ENCODE measurements at places on chromosomes 13 and 19.

GRCh38 chr13:98443329-98443728 lies 133.6 kb downstream of the STK24 start:
- DNase-seq = peak; percentile 45

- DNase-seq = no peak
Measured at GRCh38 chr19:44548736-44549135, 19.3 kb upstream of the CEACAM20 start.

DNA sequence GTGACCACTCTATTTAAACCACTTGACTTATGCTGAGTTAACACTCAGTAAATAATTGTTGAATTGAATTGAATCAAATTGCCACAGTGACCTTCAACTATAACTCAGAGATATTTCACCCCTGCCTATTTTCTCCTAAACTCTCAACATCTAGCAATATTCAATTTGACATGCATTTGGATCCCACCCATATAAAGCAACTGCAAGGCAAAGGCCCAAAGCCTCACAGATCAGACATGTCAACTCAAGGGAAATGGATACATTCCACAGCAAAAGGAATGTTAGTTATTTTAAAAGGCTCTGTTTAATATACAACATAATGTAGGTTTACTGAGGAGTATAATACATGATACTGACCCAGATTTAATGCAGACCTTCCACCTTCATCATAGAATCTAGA lies 107.4 kb downstream of the KCTD12 start:
- no peak for DNase-seq

DNA sequence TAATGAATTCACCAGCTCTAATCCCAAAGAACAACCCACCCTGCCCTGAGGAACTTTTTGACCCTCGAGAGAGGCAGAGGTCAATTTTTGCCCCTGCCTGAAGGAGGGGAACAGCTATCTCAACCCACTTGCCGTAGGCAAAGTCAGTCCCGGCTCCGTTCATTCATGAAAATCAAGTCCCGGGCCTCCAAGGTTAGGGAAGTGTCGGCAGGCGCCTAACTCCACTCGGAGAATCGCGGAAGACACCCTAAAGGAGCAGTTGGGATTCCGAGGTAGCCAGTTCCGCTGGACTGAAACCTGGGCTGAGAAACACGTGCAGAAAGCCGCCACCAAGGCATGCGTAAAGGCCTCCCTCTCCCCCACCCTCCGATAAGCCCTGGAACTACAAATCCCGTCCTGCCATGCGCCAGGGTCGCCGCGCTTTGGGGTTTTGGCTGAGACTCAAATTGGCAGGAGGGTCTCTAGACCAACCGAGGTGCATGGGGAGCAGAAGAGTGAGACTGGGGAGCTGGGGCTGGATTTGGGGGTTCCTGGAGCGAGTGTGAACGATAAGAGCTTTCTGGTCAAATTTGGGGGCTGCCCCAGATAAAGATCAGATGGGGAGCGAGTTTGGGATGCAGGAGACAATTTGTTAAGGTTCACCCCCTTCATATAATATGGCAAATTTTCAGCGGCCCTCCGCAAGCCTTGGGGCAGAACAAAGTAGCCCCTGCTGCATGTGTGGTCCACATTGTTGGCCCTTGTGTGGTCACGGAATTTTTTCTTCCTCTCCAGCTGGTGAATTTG lies at the start of gene TNPO2:
TSS of gene TNPO2 (minus strand) at position 292 of the 786 bp plus-strand sequence. CDS start 2,955 bp downstream, outside the sequence.
- DNase-seq = peak; percentile 31

- peak; percentile 94 for DNase-seq
Measured at GRCh38 chr19:55005684-55006488, 32.2 kb downstream of the GP6 start.

GRCh38 chr13:68125087-68125480 lies 894.9 kb upstream of the PCDH9 start:
- DNase-seq = no peak

GRCh38 chr19:34713262-34713637 lies 20.8 kb upstream of the ZNF181 start:
- no peak for DNase-seq

GRCh38 chr13:30107121-30107520 lies 200.2 kb downstream of the KATNAL1 start:
- DNase-seq = peak; percentile 92

DNA sequence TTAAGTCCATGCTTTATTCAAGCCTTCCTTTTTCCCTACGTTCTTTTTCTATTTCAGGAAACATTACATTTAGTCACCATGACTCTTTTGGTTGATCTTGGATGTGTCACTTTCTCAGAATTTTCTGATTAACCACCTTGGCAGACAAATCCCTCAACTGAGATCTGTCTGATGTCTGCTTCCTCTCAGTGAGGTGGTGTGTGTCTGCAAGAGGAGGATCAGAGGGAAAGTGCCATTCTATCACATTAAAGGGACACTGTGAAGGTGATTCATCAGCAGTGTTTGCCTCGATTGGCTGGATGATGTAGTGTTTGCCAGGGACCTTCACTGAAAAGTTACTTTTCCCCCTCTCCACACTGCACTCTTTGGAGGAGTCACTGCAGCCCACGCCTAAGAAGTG lies 3.0 kb upstream of the CCNP start:
- no peak for DNase-seq

DNA sequence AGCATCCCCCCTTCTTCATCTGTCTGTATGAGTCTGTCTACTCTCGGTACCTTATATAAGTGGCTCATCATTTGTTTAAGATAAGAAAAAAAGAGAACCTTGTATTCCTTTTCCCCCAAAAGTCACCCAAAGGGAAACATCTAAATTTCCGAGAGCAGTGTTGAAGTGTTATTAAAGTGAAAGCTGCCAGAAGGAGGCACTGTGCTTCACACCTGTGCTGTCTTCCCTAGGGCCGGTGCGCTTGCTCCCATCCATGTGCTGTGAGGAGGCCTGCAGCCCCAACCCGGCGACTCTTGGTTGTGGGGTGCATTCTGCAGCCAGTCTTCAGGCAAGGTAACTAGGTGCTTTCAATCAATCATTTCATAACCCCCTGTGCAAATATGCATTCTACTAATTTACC lies 97.5 kb downstream of the TNFRSF19 start:
- no peak for DNase-seq

DNA sequence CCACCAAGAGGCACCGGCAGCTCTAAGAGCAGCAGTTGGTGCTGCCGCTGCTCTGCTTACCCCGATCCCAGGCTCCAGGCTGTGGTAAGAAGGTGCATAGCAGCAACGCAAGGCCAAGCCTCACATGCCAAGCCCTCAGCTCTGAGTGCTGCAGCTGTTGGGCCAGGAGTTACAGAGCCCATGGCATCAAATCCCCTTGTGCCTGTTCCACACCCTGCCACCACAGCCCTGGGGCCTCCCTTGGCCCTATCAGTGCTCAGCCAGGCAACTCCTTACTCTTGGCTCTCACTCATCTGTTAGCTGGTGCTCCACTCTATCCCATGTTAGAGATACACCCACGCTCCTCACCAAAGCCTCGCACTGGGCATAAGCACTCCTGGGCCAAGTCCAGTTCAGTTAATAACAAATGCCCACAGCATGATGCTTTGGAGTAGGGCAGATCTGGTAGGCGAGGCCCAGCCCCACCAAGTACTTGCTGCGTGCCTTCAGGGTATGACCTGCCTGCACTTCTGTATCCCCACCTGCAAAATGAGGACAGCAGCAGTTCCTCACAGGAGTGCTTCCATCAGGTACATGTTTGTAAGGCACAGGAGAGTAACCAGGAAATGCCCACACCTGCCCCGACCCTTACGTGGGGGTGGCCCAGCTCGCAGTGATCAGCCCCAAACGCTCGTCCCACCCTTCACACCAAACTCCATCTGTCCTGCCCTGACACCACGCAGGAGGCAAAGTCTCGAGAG lies 16.2 kb downstream of the AKAP8L start:
- DNase-seq = no peak

- peak; percentile 78 for DNase-seq
Measured at GRCh38 chr19:38544569-38545315, 73.0 kb downstream of the MAP4K1 start.

GRCh38 chr13:54029226-54029625 lies 1000.6 kb downstream of the OLFM4 start:
- peak; percentile 9 for DNase-seq

DNA sequence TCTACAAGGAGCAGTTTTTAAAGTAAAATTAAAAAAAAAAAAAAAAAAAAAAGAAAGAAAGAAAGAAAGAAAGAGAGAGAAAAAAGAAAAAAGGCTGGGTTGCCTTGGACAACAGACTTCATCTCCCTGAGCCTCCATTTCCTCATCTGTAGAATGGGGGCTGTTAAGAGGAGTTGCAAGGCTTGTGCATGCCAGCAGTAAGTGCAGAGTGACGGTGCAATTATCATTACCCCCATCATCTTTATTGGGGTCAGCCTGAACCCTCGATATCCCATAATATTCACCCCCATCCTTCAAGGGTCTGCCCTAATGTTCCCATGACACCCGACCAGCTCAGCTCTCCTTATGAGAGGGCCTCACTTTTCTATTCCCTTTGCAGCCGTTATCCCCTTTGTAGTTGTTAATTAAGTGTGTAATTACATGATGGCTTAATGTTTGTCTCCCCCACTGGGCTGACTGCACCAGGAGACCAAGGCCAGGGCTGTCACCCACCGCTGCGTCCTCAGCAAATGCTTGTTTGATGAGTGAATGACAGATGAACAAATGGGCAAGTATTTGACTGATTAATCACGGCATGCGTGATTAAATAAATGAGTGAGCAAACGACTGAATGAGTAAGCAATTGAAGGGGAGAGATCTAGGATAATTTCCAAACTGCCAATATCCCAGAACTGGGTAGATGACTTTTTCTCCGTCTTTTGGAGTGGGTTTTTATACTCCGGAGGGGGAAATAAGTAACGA lies 10.1 kb downstream of the FOSB start:
- no peak for DNase-seq

DNA sequence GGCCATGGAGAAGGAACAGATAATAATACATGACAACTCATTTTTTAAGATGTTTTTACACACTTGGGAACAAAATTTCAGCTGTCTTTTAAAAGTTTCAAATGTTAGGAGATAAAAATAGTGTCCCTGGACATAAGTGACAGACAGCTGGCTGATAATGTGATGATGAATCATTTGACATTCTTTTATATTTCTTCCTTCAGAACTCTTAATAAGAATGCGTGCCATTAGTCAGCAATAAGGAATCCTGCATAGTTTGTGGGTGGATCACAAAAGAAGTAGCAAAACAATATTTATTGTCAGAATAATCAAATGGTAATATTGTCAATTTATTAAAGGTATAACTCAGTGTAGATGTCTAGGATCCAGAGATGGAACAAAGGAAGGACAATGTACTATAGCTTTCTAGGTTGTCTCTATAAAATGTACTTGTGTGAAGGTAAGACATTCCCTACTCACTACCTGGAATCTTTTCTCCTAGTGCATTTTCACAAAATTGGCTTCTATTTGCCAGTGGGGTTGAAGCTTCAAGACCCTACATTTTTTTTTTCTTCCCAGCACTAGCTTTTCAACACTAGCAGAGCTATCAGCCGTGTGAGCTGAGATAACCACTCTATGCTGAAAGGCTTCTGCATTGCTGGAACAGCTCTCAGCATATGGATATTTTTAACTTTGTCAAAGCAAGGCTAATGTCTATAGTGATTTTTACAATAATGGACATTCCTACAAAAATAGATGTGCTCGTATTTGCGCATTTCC lies 175.6 kb upstream of the SLITRK6 start:
- no peak for DNase-seq

- no peak for DNase-seq
Measured at GRCh38 chr13:91399189-91400062, 1.0 kb downstream of the GPC5 start.

GRCh38 chr19:444677-445210 lies 16.1 kb downstream of the SHC2 start:
- no peak for DNase-seq

DNA sequence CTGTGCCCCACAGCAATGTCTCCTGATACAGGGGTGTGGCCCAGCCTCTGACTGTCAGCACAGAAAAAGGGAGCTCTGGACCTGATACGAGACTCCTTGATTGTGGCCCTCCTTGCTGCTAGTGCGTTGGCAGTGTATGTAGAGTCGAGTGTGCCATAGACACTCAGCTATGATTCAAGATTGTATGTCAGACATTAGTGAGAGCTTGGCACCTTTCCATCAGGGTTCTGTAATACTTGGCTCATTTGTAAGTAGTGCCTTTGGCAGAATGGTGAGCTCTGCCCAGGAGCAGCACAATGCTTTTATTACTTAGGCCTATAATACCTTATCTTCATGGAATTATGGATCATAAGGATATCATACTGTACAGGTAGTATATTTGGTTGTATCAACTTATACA lies 83.4 kb downstream of the ATP8A2 start:
- no peak for DNase-seq

DNA sequence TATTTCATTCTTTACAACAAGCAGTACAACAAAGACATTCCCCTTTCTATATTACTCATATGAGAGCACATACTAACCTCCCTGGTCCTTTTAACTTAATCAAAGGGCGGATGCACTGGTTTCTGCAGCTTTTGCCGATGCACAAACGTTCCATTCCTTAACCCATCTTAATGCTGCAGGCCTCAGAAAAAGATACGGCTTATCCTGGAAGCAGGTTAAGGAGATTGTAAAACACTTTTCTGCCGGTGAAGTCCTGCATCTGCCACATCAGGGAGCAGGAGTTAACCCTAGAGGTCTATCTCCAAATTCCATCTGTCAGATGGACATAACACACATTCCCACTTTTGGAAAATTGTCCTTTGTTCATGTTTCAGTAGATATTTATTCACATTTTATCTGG lies 11.5 kb upstream of the ZNF814 start:
- DNase-seq = no peak

DNA sequence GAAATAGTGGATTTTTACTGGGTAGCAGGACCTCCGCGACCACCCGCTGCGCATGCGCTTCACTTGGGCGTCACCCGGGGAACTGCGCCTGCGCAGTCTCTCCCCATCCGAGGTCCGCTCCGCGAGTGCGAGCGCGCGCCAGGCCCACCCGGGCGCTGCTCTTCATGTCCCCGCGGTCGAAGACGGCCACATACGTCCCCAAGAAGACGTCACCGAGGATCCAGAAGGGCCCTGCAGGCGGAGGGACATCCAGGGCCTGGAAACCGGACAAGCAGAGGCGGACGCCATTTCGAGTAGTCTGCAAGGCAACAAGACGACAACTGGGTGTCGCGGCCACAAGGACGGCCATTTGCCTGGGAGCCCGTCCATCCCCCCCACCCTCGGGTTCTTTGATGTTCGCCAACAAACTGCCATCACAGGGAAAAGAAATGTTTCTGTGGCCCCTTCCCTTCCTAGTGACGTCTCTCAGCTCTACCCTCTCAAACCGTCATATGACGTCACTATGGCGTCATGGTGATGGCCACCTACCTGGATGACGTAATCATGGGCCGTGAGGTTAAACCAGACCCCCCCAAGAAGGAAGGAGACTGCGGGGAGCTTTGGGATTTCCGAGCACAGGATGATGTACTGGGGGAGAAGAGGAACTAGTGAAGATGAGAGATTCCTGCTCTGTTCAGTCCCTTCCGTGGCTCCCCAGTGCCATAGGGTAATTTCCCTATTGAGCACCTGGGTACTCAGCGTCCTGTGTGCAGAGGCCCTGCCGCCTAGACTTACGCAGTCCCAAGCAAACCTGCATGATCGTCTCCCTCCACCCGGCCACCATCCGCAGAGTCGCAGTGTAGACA lies 6.7 kb downstream of the NAPSA start:
- DNase-seq = peak; percentile 70

DNA sequence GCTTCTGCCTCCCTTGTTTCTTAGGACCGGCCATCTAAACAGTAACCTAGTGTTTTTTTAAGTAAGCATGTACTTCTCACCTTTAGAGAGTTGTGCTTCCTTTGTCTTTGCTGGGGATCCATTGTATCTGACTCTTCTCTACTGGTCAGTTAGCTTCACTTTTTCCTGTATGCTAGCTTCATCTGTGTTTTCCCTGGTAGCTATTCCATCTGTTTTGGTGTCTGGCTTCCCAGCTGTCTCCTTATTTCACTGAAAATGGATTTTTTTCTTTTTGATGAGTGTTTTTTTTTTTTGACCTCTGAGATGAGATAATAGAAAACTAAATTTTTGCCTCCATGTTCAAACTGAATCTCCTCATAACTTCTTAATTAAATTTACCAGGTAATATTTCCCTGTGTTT lies 637.0 kb upstream of the SLC10A2 start:
- no peak for DNase-seq
